ENCODE measurements at places on chromosomes 4 and X.

DNA sequence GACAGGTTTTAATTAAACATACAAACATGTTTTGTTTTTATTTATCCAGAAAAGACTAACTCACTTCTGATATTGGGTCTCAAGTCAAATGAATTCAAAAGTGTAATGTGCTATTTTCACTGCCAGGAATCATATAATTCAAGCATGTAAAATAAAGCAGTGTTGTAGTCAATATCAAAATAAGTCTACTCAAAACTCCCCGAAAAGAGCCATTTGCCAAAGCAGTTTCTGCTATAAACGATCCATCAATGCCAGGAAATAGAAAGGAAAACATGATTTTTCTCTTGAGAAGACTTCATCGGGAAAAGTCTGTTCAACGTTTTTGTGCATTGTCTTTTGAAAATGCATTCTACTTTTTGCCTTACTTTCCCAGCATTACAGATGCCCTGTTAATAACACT lies 633.3 kb downstream of the FAT4 start:
- DNase-seq = no peak

DNA sequence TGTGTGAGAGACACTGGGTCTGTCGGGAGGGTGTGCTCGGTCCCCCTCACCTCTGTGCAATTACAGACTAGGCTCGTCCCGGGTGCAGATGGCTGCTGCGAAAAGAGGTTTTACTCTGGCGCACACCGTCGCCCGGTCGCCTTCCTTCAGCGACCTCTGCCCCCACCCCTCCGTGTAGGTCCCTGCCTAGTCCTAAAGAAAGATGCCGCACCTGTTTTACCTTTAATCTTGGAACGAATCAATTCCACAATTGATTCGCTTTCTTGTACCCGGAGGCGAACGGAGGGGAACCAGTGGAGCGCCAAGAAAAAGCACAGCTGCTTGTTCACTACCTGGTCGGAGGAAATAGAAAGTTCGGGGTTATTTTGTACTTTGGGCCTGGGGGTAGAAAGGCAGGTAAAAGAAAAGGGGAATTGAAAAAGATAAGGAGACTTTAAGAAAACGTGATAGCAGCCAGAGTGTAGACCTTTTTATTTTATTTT lies 1.2 kb downstream of the NPNT start:
- no peak for DNase-seq

GRCh38 chrX:63658920-63659319 lies 126.1 kb downstream of the ARHGEF9 start:
- DNase-seq = no peak

- DNase-seq = no peak
These were observed 25.9 kb downstream of the LIAS start for GRCh38 chr4:39484582-39485272.

DNA sequence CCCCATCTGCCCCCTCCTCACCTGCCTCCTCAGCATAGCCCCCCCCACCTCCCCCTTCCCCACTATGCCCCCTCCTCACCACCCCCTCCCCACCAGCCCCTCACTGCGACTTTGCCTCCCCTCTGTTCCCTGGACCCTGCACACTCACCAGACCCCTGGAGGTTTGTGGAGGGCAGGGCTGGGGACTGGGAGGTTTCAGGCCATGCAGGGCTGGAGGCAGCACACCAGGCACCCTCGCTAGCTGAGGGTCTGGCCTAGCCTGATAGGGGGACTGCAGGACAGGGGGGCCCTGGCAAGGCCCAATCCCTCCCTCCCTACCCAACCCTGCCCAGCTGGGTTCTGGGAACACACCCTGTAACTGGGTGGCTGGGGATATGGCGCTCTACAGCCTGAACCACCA lies 28.0 kb downstream of the TACC3 start:
- DNase-seq = no peak

DNA sequence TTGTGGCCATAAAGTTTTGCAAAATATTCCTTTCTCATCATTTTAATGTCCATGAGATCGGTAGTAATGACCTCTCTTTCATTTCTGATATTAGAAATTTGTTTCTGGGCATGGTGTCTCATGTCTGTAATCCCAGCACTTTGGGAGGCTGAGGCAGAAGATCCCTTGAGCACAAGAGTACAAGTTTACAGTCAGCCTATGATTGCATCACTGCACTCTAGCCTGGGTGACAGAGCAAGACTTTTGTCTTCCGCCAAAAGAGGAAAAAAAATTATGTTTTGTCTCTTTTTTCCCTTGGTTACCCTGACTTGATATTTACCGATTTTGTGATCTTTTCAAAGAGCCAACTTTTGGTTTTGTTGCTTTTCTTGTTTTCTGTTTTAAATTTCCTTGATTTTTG lies 10.8 kb upstream of the NKAP start:
- no peak for DNase-seq
